Melanocyte of skin (primary cell): ENCODE measurements at places on chromosomes 3 and 15. TPM values are rescaled to one million over a fixed set of nuclear protein-coding genes. Genes with fewer than 3 reads are reported as not detected.

Gene ESYT3
- total RNA-seq = 1.00 and 1.2 TPM in 2 replicates

Gene SLC33A1
- 37.9 and 50.9 TPM in 2 replicates for total RNA-seq

Gene PPARG
- total RNA-seq = 1.7 and 3.6 TPM in 2 replicates

Gene RSRC1
- total RNA-seq = 34.3 and 43.6 TPM in 2 replicates

Gene TRMT10C
- total RNA-seq = 52.3 and 69.7 TPM in 2 replicates

Gene LDHAL6B
- not detected in 2 replicates for total RNA-seq

Gene NEK4
- total RNA-seq = 28.4 and 29.0 TPM in 2 replicates

Gene FOXP1
- total RNA-seq = 5.3 and 9.9 TPM in 2 replicates

Gene ATP6V1A
- total RNA-seq = 177 and 233 TPM in 2 replicates

Gene EXD1
- total RNA-seq = not detected in 2 replicates

Gene PHC3
- 23.3 and 35.8 TPM in 2 replicates for total RNA-seq

Gene COLQ
- 2.3 and 2.9 TPM in 2 replicates for total RNA-seq

Gene SHQ1
- total RNA-seq = 17.6 and 24.4 TPM in 2 replicates

Gene NOX5
- total RNA-seq = 0.15 TPM in 1 of 2 replicates, not detected in the other

Gene IL17RC
- total RNA-seq = 42.3 and 42.4 TPM in 2 replicates

Gene BMF
- total RNA-seq = 2.0 and 4.3 TPM in 2 replicates

Gene RYK
- total RNA-seq = 42.0 and 74.5 TPM in 2 replicates

Gene RAB6B
- total RNA-seq = 1.4 and 2.5 TPM in 2 replicates
